ENCODE measurements at places on chromosomes 2 and 18. TPM values are rescaled to one million over a fixed set of nuclear protein-coding genes. Genes with fewer than 3 reads are reported as not detected.

Gene NCKAP5
- 6.0 TPM for total RNA-seq

Gene MAL
- 4.4 TPM for total RNA-seq

Gene EMILIN1
- 18.4 TPM for total RNA-seq

Gene DSG4
- total RNA-seq = not detected

Gene GPC1
- total RNA-seq = 187 TPM

Gene PDCD1
- total RNA-seq = 3.3 TPM

Gene CRIM1
- 45.6 TPM for total RNA-seq
